ENCODE measurements at places on chromosomes 3 and 15. TPM values are rescaled to one million over a fixed set of nuclear protein-coding genes. Genes with fewer than 3 reads are reported as not detected.

The CRYGS gene
- 2.8 TPM for total RNA-seq

The EPHA3 gene
- total RNA-seq, result 0.05 TPM

The DPPA4 gene
- 0.26 TPM for total RNA-seq

The MFSD1 gene
- 50.7 TPM for total RNA-seq

The SEMA3G gene
- total RNA-seq, result 1.6 TPM

The LRRC2 gene
- total RNA-seq, result not detected

The GPR87 gene
- total RNA-seq, result not detected

The CACNA2D3 gene
- total RNA-seq, result 0.41 TPM

The RBP2 gene
- total RNA-seq, result not detected

The STARD9 gene
- total RNA-seq, result 13.4 TPM

The C15orf62 gene
- 0.33 TPM for total RNA-seq

The CFAP44 gene
- 0.74 TPM for total RNA-seq

The MUC4 gene
- 0.03 TPM for total RNA-seq

The EMC7 gene
- 79.6 TPM for total RNA-seq

The PCOLCE2 gene
- 14.6 TPM for total RNA-seq

The MESP1 gene
- 6.4 TPM for total RNA-seq

- no peak for DNase-seq
These were observed 1.1 kb downstream of the SSR3 start for GRCh38 chr3:156553705-156554356.

GRCh38 chr3:122488262-122488973 lies 26.3 kb downstream of the KPNA1 start:
- no peak for DNase-seq

- no peak for DNase-seq
These were observed 80.9 kb downstream of the DUT start for GRCh38 chr15:48411971-48412591.

GRCh38 chr15:87609474-87609873 lies 647.1 kb downstream of the NTRK3 start:
- DNase-seq, result no peak

DNA sequence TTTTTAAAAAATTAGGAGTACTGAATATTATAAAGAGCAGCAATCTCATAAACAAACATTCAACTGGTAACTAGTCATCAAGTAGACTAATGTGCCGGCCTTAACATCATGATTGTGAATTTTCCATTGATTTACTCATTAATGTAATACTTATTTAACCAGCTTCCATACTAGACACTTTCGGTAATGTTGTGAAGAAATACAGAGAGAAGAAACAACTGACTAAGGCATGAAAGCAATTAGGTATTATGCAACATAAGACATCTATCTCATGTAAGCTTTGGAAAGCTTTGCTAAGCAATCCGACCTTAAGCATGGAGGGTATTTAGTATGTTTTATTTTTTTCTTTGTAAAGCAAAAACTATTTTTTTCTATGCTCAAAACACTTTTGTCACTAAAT lies 108.0 kb downstream of the IL1RAP start:
- no peak for DNase-seq

DNA sequence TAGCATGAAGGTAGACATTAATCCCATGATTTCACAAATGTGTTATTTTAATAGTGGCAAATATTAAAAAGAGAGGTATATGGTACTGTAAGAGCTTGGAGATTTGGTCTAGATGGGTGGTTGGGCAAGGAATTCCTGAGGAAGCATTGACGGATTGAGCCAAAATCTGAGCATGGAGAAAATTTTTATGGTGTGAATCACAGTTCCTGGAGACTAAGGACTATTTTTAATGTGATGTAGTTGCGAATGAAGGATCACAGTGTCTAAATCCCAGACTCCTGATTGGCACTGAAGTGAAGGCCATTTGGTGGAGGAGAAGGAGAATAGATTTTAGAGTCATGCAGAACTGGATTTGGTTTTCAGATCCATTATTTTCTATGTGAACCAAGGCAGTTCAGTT lies 188.7 kb upstream of the FEZF2 start:
- DNase-seq, result no peak

GRCh38 chr3:40407007-40407406 lies 20.0 kb downstream of the ENTPD3 start:
- no peak for DNase-seq

DNA sequence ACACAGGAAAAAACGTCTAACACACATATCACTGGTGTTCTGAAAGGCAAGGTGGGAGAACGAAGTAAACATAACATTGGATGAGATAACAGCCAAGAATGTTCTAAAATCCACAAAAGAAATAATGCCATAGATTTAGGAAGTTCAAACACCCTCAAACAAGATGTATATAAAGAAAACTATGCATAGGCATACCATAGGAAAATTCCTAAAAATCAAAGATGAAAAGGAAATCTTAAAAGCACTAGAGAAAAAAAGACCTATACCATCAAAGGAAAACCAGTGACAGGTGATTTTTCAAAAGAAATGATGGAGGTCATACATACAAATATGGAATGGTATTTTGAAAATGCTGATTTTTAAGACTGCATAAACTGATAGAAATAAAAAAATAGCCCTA lies 57.3 kb downstream of the GLB1 start:
- no peak for DNase-seq

DNA sequence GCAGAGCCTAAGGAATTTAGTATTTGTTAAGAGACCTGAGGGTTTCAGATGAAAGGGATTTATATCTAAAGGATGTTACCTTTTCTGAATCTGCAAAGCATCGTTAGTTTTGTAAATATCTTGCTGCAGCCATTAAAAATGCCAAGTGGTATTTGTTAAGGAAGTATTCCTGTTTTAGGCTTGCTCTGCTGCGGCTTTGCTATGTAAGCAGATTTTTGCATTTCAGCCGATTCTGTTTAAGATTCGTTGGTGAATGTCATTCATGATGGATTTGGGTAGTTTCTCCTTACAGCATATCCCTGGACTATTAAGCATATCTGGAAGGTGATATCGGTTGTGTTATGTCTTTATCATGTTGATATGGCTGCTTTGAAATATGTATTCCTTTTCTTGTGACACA lies 1.0 kb downstream of the USP8 start:
- no peak for DNase-seq

DNA sequence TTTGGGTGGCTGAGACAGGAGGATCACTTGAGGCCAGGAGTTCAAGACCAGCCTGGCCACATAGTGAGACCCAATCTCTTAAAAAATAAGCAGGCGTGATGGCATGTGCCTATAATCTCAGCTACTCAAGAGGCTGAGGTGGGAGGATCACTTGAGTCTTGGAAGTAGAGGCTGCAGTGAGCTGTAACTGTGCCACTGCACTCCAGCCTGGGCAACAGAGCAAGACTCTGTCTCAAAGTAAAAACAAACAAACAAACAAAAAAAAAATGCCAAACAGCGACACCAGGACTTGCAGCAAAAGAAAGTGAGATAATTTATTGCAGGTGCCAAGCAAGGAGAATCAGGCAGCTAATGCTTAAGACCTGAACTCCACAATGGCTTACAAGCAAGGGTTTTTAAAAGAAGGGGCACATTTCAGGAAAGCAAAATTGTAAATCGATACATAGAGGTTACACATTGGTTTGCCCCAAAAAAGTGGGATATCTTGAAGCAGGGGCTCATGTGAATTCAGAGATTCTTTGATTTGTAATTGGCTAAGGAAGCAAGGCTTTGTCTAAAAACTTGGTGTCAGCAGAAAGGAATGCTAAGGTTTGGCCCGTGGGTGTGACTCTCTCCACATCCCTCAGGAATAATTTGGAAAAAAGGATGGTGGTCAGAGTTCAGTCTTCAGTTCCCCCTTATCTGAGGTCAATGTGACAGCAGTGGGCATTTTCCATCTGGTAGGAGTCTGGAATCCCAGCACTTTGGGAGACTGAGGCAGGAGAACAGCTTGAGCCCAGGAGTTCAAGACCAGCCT lies 5.2 kb upstream of the MPI start:
- no peak for DNase-seq

DNA sequence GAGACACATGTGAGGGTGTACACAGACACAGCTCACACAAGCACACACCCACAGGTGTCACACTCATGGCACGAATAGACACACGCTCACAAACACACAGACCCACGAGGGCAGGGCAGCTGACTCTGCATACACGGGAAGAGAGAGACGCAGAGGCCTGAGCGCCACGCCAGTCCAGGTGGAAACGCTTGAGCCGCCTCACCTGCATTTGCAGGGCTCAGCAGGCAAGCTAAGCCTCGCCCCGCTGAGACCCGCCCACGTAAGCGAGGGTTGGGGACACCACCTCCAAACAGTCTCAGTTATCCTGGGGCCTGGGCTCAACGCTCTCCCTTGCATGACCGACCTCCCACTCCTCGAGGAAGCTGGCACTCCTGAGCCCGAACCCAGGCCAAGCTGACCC lies 73.2 kb downstream of the TLE3 start:
- DNase-seq, result no peak

- DNase-seq, result peak; percentile 48
These were observed 63.6 kb downstream of the FAM81A start for GRCh38 chr15:59501597-59501996.

GRCh38 chr15:31392761-31393401 lies 66.2 kb downstream of the KLF13 start:
- no peak for DNase-seq

DNA sequence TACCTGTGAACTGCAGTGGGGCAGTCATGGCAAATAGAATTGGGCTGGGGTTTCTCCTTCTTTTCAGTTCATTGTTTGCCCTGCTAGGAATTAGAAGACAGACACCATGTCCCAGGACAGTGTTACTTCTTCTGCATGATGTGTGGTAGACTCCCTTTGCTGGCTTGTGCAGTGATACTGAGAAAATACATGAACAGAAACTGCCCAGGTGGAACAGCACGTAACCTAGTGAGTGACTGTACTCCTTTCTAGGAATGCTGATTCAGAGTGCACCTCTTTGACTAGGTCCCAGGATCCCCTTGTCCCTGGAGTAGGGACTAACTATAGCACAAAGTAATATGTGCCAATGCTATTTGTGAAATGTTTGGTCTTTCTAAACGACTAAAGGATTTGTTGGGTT lies 10.7 kb upstream of the SLC22A13 start:
- DNase-seq, result no peak

DNA sequence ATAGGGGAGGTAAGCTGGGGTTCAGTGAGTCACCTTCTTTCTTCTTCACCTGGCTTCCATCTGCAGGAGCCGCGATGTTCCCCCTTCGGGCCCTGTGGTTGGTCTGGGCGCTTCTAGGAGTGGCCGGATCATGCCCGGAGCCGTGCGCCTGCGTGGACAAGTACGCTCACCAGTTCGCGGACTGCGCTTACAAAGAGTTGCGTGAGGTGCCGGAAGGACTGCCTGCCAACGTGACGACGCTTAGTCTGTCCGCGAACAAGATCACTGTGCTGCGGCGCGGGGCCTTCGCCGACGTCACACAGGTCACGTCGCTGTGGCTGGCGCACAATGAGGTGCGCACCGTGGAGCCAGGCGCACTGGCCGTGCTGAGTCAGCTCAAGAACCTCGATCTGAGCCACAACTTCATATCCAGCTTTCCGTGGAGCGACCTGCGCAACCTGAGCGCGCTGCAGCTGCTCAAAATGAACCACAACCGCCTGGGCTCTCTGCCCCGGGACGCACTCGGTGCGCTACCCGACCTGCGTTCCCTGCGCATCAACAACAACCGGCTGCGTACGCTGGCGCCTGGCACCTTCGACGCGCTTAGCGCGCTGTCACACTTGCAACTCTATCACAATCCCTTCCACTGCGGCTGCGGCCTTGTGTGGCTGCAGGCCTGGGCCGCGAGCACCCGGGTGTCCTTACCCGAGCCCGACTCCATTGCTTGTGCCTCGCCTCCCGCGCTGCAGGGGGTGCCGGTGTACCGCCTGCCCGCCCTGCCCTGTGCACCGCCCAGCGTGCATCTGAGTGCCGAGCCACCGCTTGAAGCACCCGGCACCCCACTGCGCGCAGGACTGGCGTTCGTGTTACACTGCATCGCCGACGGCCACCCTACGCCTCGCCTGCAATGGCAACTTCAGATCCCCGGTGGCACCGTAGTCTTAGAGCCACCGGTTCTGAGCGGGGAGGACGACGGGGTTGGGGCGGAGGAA lies 2.6 kb downstream of the ISLR2 start:
- no peak for DNase-seq

DNA sequence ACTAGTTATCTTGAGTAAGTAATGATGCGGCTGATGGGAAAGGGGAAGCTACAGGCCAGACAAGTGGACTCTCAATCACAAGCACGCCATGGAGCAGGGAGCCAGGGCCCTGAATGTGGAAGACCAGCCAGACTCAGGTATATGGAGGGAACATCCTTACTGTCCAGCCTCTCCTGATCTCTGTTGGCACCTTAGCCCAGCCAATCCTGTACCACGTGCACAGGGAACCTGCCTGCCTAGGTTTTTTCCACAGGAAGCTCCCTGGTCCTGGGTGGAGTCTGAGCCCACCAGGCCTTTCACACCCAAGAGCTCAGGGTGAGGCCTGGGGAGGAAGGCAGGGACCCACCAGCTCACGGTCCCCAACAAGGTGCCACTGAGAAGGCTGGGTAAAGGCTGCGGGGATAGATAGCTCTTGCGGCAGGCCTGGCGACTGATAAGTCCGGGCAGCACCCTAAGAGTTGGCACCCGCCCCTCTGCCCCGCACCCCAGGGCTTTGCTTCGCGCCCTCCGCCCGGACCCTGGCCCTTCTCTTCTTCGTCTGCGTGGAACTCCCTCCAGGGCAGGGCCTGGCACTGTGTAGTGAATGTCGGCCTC lies 933 bp upstream of the APEH start:
- DNase-seq, result no peak

GRCh38 chr15:94053626-94054025 lies 177.7 kb upstream of the MCTP2 start:
- DNase-seq, result no peak

DNA sequence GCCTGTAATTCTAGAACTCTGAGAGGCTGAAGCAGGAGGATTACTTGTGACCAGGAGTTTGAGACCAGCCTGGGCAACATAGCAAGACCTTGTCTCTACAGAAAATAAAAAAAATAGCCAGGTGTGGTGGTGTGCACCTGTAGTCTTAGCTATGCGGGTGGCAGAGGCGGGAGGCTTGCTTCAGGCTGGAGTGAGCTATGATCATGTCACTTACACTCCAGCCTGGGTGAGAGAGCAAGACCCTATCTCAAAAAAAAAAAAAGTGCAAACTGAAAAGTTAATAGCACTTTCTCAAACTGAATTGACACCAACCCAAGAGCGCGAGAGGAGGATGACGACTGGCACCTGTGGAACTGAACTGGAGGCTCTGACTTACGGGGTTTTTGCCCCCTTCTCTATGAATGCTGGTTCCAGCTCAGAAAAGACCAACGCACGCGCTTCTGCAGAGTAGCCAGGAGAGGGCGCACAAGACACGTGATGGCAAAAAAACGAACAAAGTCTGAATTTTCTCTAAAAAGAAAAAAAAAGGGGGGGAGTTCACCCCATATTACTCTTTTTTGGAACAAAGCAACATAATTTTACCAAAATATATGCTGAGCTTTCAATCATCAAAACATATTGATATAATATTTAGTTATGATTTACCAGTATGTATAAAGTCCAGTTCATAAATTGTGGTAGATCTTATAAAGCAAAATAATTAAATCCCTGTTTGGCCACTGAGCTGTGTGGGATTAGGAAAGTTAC lies 23.7 kb downstream of the CFAP92 start:
- peak; percentile 39 for DNase-seq

DNA sequence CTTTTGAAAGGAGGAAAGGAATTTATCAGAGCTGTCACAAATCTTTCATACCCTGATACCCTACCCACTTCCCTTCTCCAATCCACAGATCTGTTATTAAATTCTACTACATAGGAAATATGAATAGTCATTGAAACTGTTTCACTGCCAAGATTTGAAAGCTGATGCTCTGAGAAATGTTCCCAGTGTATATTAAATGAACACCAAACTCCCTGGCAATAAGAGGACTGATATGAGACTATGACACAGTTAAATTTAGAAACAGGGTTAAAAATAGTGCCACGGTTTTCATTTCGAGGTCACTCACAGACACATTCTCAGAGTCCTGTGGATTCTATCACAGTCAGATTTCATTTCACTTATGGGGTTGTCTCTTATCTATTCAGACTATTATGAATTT lies 27.2 kb upstream of the GBE1 start:
- no peak for DNase-seq

Data from Panc1 (cell line).